Ammon's horn (tissue), 1 donor: ENCODE measurements at places on chromosomes 2 and 18.

GRCh38 chr2:120014226-120014980, 1.5 kb downstream of the EPB41L5 start:
- DNase-seq, result peak; percentile 11

DNA sequence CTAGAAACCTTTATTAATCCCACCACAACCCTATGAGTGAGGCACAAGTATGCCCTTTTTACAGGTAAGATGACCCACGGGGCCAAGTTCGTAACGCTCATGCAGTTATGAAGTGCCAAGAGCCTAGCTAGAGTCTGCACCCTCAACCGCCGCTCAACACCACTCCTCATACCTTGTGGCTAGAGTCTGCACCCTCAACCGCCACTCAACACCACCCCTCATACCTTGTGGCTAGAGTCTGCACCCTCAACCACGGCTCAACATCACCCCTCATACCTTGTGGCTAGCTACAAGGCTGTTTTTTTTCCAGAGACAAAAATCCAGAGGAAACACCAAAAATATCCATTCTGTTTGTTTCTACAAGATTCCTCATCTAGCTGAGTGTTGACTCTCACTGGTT, 4.6 kb downstream of the TXNL4A start:
- no peak for DNase-seq

GRCh38 chr2:33104726-33105125, 158.0 kb downstream of the LTBP1 start:
- DNase-seq, result no peak

DNA sequence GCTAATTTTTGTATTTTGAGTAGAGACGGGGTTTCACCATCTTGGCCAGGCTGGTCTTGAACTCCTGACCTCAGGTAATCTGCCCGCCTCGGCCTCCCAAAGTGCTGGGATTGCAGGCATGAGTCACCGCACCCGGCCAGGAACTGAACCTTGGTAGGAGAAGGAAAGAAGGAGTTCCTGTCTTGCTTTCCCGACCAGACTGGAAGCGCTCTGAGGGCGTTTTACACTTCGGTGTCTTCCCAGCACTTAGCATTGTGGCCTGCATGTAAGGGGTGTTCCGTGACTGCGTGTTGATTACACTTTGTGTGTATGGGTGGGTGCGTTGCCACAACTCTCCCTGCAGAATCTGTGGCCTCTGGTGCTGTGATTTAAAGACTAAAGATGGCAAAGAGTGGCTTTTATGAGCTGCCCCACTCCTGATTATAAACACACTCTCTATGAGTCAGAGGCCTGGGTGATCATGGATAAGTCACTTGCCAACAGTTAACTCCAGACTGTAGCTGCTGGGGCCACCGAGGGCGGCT, 46.0 kb downstream of the ODC1 start:
- DNase-seq, result no peak

DNA sequence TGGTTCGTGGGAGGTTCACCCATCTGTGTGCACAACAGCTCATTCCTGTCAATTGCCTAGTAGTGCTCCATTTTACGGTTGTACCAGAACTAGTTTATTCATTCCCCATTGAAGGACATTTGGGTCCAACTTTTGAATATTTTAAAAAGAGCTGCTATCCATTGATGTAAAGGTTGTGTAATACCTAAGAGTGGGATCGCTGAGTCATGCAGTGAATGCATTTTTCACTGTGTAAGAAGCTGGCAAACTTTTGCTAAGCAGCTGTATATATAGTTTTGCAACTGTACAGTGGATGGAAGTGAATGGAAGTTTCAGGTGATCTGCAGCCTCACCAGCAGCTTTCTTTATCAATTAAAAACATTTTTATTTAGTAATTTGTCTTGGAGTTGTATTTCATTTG, 104.5 kb downstream of the DCDC2C start:
- DNase-seq, result peak; percentile 58

DNA sequence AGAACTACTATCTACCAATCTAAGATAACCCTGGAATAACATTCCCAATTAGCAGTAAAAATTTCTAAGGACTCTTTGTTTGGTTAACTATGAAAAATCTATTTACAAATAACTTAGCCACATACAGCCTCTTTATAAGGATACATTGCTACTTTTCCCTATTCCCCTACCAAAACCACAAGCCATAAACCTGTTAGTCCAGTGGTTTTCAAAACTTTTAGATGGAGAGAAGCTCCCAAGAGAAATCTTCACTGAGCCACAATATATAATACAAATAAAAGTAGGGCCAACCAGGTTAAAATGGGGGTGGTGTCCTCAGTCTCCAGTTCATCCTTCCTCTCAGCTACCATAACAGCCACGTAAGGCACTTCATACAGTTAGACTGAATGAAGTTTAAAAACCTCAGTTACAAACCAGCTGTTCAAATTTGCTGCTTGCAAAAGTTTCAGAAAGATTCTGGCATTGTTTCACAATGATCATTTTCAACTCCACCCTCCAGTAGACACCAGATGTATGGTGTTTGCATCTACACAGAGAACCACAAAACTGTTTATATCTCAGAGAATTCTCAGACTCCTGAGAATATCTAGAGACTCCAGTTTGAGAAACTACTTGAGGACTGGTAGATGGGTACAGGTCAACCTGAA, 26.0 kb downstream of the SOS1 start:
- no peak for DNase-seq
